ENCODE measurements at places on chromosomes 3 and 15.
A peak's percentile ranks its signal among the peaks of the same experiment; 100 is the strongest.

DNA sequence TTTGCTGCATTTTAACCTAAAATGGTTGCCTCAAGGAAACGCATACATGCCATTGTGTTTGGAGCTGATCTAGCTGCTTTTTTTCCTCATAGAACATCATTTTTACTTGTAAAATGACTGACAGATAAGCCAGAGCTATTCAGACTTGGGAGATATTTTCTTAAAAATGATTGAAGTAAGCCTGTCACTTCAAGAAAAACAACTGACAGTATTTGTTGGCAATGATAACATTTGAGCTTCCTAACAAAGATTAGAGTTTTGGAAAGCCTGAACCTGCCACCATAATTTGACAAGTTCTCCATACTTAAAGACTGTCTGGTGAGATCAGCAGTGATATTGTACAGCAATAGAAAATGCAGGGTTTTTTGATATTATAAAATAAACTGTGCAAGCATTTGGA lies 27.6 kb upstream of the MRPL3 start:
- DNase-seq = no peak

- DNase-seq = peak; percentile 46
These were observed 26.9 kb upstream of the THRB start for GRCh38 chr3:24521420-24522145.

- DNase-seq = no peak
These were observed 511.9 kb downstream of the ZIC1 start for GRCh38 chr3:147921051-147921450.

DNA sequence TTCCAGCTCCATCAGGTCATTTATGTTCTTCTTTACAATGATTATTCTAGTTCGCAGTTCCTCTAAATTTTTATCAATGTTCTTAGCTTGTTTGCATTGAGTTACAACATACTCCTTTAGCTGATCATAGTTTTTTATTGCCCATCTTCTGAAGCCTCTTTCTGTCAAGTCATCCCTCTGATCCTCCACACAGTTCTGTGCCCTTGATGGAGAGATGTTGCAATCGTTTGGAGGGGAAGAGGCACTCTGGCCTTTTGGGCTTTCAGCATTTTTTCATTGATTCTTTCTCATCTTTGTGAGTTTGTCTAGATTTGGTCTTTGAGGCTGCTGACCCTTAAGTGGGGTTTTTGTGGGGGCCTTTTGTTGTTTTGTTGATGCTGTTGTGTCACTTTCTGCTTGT lies 234.6 kb upstream of the CBLB start:
- no peak for DNase-seq

DNA sequence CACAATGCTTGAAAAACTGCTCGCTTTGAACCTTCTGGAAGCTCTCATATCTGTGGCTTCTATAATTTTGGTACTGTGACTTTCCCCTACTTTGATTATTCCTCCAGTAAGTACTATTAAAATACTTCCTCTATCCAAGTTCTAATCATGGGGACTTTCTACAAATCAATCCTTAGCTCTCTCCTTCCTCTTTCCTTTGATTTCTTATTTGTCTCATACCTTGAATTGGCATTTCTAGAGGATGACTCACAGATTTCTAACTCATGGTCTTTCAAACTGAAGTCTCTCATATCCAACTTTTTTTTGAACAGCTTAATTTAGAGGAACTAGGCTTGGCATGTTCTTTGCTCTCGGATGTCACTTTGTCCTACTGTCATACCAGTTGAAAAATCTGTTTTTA lies 241.8 kb downstream of the TBC1D5 start:
- no peak for DNase-seq

DNA sequence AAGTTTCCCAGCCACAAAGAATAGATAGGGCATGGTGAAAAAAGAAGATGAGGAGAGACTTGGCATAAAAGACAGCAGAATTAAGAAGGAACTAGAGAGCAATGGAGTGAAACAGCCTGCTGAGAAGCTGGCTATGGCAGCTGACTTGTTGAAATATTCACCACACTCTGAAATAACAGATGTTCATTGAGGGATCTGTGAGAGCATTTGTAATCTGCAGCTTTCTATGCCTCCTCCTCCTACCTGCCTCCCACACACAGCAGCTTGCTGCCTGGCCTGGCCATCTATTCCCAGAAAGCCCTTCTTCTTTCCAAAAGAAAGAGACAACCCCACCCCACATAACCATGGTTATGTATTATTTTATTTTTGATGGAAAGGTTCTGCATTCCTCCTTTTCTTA lies 303.9 kb downstream of the GAP43 start:
- peak; percentile 59 for DNase-seq

DNA sequence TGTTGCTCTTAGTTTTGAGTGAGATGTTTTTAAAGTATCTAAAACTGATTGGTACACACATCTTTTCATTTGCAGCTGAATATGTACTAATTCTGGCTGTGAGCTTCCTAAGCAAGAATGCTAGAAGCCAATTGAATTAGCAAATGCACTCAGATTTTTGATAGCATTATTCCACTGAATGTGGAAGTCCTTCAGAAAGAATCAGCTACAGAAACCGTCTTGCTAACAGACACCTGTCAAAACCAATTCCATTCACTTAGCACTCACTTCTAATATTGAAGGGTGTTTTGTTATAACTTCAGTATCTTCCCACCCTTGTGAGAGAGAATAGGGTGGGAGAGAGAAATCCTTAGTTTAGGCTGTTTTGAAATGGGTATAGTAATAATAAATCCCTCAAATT lies 317.7 kb downstream of the IL5RA start:
- no peak for DNase-seq

DNA sequence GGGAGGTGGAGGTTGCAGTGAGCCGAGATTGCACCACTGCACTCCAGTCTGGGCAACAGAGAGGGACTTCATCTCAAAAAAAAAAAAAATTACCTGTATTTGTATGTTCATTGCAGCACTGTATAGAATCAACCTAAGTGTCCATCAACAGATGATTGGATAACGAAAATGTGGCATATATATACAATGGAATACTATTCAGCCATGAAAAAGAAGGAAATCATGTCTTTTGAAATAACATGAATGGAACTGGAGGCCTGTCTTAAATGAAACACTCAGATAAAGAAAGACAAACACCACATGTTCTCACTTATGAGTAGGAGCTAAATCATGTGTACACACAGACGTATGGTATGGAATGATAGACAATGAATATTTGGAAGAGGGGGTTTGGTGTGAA lies 59.4 kb upstream of the MEF2A start:
- no peak for DNase-seq

DNA sequence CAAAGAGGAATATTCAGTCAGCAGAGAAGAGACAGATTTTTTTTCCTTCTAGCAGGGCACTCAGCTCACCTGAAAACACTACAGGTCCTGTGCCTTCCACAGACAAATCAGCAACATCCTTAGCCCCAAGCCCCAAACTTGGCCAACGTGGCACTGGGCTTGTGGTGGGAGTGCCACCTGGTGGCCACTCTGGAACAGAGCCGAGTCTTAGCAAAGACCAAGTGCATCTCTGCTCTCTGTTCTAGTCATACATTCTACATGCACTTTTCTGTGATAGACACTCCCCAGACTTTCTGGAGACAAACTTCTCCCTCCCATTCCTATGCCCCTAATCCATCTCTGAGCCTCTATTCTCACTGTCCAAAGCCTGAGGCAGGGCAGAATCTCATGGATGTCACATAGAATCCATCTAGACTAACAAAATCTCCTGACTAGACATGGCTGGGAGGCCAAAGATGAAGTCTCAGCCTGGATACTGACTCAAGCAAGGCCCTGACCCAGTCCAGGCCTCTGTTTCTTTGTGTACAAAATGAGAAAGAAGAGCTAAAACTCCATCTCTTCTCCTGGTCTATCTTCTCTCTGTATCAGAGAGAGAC lies 5.1 kb upstream of the SEMA7A start:
- DNase-seq = peak; percentile 86

DNA sequence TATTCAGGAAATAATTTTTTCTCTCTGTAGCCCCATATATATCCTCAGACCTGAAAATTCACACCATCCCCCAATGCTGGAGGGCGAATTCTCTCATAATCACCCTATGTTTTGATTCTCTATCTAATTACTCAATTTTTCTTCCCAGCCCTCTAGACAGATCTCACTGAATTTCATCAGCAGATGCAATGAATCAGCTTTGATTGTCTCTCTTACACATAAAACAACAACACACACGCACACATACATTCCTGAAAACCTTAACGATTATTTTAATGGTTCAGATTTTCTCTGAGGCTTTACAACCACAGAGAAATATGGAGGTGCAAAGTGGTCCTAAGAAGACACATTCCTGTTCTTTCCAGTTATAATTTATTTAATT lies 11.1 kb downstream of the RBMS3 start:
- no peak for DNase-seq
